Hepatocyte (in vitro differentiated cells): ENCODE measurements at places on chromosomes 13 and 19. TPM values are rescaled to one million over a fixed set of nuclear protein-coding genes. Genes with fewer than 3 reads are reported as not detected.

- no peaks in the 10 kb centered on the region for H3K27me3 ChIP-seq
- no peak for DNase-seq
- peak overlapping the region; percentile 20 for H3K27ac ChIP-seq
- H3K36me3 ChIP-seq, result no peaks in the 10 kb centered on the region
Observed at GRCh38 chr13:98297745-98298144, 120.7 kb upstream of the RNF113B start.

- H3K4me3 ChIP-seq, result no peak overlapping the region
- H3K27me3 ChIP-seq, result peaks cover 68% of the 10 kb centered on the region
Observed at GRCh38 chr13:102402290-102402689, 442 bp upstream of the FGF14 start.

DNA sequence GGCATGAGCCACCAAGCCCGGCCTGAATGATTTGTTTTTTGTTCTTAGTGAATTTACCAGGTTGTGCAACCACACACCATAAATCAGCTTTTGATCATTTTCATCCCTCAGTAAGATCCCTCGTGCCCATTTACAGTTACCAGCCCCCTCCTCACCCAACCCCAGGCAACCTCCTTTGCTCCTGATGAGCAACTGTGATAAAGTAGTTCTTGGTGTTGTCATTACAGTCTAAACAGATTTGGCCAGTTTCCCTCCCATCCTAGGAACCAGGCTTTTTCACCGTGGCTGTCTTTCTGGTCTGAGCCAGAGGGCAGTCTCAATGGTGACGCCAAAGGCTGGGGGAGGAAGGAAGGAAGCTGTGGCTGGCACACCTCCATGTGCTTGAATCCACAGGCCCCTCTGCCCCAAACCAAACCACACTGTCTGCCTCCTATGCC lies 61.2 kb upstream of the WDFY2 start:
- H3K27me3 ChIP-seq, result no peaks in the 10 kb centered on the region
- H3K4me1 ChIP-seq, result peaks cover 13% of the 10 kb centered on the region
- no peak for DNase-seq
- H3K27ac ChIP-seq, result peak overlapping the region; percentile 56
- H3K36me3 ChIP-seq, result no peaks in the 10 kb centered on the region
- no peak overlapping the region for H3K4me3 ChIP-seq

GRCh38 chr19:17863520-17864182 lies 3.9 kb downstream of the RPL18A start:
- peaks cover 4% of the 10 kb centered on the region for H3K27me3 ChIP-seq
- no peak overlapping the region for H3K4me3 ChIP-seq
- no peak overlapping the region for H3K27ac ChIP-seq
- H3K36me3 ChIP-seq, result no peaks in the 10 kb centered on the region
- H3K4me1 ChIP-seq, result peaks cover 10% of the 10 kb centered on the region

DNA sequence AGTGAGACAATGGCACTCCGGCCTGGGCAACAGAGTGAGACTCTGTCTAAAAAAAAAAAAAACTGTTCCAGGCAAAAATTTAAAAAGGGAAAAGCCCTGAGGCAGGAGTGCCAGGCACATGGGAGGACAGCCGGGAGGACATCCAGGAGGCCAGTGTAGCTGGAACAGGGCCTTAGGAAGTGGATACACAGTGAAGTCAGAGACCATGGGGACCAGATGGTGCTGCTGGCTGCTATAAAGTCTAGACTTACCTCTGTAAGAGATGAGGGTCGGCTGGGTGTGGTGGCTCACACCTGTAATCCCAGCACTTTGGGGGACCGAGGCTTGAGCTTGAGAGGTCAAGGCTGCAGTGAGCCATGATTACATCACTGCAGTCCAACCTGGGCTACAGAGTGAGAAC lies 15.0 kb downstream of the HAS1 start:
- no peak overlapping the region for H3K27ac ChIP-seq
- peaks cover 6% of the 10 kb centered on the region for H3K4me1 ChIP-seq
- no peak for DNase-seq
- H3K4me3 ChIP-seq, result no peak overlapping the region
- no peaks in the 10 kb centered on the region for H3K36me3 ChIP-seq

Gene YJU2
- total RNA-seq, result 12.3 and 18.8 TPM in 2 replicates
